ENCODE measurements at places on chromosomes 4 and X.

DNA sequence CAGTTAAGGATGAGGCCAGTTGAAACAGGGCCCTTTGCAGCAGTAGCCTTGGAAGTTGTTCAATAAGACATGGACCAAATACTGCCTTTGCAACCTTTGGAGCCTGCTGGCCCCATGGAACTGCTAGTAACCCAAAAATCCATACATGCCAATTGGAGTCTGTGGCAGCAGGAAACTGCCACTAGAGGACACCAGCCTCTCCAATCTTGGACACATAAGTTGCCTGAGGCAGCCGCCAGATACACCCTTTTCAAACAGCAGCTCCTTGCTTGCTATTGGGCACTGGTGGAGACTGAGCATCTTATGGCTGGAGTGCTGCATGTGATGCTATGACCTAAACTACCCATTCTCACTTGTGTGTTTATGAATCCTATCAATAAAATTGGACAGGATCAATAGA, 14.8 kb upstream of the LAP3 start:
- DNase-seq = no peak

- DNase-seq = no peak
These were observed 408.9 kb downstream of the GLUD2 start for GRCh38 chrX:121456315-121456714.

- no peak for DNase-seq
These were observed 4.5 kb downstream of the CD99L2 start for GRCh38 chrX:150893936-150894335.

DNA sequence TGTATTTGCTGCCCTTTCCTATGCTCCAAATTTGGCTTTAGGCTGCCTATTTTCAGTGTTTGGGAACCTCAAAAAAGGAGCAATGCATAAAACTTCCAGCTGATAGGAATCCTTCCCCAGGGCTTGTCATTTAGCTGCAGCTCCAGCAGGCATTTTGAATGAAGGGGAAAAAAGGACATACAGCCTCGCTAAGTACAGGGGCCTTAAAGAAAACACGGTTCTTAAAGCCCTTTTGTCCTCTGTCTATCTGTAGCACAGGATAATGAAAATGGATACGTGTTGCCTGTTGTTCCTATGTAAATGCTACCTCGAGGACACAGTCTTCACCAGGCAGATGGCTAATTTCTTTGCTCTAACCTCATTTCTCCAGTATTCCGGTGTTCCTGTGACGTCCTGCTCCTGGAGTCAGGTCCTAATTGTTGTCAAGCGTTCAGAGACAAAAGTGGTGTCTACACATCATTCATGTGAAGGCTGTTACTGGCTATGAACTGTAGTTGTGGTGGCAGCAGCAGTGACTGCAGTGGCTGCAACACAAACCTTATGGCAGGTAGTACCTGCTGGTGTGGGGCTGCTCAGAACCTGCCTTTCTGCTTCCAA, 117.4 kb downstream of the MGST2 start:
- DNase-seq = no peak

DNA sequence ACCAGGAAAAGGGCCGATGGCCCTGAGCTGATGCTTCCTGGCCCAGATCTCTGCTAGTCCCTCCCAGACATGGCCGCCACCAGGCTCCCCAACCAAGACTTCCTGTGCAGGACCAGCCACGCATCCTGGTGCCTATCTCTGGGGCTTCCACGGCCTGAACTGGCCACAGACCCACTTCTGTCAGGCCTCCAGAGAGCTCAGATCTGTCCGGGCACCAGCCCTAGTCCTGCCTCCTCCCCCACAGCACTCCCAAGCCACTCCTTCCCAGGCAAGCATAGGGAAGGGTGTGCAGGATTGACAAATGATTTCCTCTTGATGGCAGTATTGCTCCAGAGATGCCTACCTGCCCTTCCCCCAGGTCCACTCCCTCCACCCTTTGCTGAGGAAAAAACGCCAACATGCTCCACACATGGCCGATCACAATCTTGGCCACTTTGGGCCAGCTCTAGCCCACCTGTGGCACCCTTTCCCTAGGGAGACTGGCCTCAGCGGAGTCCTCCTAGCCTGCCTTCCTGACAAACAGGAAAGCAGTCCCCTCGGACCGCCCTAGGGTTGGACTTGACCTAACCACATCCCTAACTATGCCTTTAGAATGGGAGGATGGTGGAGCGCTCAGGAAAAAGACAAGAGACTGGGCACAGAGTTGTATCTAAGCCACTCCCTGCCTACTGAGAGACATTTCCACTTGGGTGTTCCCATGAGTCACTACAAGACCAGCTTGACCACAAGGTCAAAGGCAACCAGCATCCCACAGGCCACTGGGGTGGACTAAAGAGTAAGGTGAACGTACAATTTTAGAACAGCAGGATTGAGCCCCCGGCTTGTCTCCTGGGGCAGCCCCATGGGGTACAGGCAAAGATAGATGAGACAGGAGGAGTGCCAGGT, 277.5 kb upstream of the AGTR2 start:
- no peak for DNase-seq

- no peak for DNase-seq
These were observed at the start of gene IL13RA2 for GRCh38 chrX:115017455-115017854. Gene IL13RA2 (minus strand): TSS chrX:115017616. CDS start chrX:115017269, 347 bp downstream.

DNA sequence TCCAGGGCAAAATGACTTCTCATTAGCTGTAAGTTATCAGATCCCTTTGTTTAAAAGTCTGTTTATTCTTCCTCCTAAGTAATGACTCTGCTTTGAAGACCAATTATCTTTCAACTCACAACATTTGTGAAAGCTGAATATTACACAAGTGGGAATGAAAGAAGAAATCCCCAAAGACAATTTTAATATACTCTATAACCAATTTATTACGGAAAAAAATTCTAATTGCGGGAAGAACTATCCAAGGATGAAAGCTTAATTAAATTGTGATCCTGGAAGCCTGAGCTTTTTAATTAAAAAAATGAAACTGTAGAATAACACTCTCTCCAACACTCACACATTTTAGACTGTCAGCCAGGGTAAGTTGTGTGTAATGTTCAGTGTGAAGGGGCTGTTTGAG, 15.6 kb upstream of the SHISA3 start:
- no peak for DNase-seq
